ENCODE measurements at places on chromosomes 13 and 19.

GRCh38 chr19:36417752-36418286 is 625 bp downstream of the ZFP82 start:
- DNase-seq = no peak

- DNase-seq = no peak
These were observed 11.3 kb downstream of the ZNF571 start for GRCh38 chr19:37583340-37583739.

DNA sequence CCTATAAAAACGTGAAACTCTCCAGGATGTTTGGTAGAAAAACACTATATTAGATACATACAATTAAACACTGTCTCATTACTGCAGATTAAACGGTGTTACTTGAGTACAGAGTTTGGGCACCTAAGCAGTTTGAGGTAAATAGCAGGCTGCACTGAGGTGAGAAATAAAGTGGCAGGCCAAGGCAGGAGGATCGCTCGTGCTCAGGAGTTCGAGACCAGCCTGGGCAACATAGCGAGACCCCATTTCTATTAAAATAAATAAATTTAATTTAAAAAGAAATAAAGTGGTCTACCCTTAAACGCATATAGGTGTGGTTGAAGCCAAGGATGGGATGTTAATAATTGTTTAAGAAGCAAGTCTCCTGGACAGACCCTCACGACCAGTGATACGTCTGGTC is 1.2 kb downstream of the PSPC1 start:
- no peak for DNase-seq

DNA sequence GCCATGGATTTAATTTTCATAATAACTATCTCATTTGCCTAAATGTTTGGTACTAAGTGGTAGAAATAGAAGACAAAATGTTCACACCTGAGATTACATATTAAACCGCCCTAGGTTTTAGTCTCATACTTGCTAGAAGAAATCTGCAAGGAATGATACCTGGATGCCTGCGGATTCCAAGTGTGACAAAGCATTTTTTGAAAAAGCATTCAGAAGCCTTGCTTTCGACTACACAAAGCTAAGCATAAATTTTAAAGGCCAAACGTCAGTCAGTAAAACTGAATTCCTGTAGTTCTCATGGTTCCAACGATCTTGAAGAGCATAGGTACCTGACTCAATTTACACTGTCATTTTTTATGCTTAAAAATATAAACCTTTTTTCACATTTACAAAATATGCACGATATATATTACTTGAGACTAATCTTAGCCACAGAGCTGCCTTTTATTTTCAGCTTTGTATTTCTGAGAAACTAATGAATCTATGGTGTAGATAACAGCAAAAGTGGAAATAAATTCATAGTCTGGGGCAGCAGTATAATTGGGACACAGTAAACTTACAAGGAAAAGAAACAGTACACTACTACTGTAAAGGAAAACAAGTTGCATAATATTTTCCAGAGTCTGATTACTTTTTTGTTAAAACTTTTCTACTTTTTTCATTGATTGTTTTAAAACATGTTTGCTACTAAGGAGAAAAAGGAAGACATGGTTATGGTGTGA is 1.2 kb upstream of the LRRC63 start:
- no peak for DNase-seq

DNA sequence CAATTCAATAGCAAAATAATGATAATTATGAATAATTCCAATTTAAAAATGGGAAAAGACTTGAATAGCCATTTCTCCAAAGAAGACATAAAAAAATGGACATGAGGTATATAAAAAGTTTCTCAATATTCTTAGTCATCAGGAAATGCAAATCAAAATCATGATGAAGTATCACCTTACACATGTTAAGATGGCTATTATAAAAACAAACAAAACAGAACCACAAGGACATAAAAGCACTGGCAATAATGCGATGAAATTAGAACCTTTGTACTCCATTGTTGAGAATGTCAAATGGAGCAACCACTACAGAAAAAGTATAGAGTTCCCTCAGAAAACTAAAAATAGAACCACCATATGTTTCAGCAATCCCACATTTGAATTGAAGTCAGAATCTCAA is 1186.1 kb downstream of the SLITRK5 start:
- no peak for DNase-seq

DNA sequence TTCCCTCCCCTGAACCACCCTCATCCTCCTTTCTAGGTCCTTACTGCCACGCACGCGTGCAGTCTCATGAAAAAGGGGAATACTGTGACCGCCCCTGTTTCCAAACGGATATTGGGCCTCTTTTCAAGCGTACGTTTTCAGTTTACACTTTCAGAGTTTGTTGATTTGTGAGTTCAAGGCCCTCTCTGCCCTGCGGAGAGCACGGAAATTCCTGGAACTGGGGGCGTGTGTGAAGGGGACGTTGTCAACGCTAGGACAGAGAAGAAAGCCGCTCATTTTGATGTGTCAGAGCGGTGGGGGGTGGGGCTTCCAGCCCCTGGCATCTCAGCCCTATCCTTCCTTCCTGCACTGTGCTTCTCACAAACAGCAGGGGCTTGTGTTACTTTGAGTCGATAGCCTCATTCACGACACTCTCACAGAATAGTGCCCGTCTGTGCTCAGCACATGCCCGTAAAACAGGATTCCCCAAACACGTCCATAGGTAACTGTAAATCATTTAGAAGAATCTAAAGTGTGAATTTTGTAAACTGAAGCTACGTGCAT is 137.6 kb upstream of the PEG3 start:
- DNase-seq = no peak

GRCh38 chr19:53130506-53130905 is 2.2 kb downstream of the ZNF415 start:
- no peak for DNase-seq
